ENCODE measurements at places on chromosomes 4 and X.

DNA sequence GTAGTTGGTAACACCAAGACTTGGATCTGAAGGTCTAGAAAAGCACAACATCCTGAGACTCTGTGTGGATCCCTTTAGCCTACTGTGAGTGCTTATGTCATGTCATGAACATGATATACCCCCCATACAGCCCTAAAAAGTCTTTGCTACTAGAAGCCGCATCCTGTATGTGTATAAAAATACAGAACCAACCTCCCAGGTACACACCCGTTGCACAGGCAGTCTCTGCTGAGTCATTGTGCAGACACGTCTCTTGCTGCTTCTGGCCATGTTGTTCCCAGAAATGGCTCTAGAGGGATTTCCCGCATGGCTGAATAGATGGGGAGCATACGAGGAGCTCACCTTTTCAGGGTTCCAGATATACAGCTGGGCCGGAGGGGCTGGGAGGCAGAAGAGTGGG, 93.3 kb downstream of the MAMLD1 start:
- DNase-seq, result no peak

GRCh38 chrX:37405956-37406355, 56.8 kb downstream of the PRRG1 start:
- no peak for DNase-seq

DNA sequence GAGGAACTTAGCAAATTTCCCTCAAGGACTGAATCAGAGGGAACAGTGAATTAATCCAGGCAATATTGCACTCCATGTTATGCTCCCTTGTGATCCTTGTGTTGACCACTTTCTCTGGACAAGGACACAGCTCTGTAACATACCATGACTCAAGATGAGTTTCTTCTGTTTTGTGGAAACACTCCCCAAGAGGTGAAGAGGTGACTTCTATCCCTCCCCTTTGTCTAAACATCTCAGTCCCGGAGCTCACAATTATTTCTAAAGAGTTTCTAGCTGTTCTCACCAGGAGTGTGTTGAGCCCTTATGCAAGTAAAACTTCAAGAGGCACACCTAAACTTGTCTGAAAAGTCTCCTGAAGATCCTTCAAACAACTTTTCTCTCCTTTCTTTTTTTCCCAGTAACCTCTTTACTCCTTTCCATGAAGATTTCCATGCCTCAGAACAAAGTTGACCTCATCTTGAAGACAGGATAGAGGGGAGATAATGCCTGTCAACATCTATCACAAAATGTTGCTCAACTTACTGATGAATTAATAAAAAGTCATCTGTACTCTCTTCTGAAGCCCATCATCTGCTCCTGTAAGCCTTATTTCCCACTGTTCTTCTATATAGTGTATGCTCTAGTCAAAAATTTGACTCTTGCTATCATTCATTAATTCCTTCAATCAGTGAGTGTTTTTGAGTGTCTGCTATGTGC, 429.1 kb downstream of the SPRY1 start:
- DNase-seq, result no peak

- no peak for DNase-seq
Measured at GRCh38 chr4:67401902-67402301, 143.4 kb downstream of the CENPC start.

DNA sequence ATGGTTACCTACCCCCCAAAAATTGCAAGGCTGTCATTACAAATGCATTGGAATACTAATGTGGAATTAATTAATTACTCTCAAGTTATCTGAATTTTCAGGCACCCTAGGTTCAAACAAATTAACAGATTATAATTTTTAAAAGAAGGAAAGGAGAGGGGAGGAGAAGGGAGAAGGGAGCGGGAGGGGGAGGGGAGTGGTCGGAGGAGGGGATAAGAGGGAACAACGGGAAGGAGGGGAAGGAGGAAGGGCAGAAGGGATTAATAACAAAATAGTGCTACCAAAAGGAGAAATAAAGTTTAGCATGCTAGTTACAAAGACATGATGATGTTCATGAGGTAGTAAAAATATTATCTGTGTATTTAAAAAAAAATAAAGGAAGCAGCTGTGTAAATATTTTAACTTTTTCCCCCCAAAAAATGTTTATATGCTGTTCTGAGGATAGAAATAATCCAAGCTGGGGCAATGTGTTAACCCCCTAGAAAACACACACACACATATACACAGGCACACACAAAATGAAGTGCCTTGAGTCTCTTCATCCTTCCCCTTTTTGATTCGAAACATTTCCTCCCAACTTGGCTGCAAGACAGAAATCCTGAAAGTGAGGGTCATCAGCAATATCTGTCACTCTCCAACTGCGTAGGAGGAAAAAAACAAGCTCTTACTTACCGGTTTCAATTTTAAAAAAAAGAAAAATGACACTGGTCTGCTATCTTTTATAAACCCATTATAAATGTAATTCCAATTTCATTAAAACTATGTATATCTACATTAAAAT, 58.8 kb downstream of the PPP3CA start:
- no peak for DNase-seq

DNA sequence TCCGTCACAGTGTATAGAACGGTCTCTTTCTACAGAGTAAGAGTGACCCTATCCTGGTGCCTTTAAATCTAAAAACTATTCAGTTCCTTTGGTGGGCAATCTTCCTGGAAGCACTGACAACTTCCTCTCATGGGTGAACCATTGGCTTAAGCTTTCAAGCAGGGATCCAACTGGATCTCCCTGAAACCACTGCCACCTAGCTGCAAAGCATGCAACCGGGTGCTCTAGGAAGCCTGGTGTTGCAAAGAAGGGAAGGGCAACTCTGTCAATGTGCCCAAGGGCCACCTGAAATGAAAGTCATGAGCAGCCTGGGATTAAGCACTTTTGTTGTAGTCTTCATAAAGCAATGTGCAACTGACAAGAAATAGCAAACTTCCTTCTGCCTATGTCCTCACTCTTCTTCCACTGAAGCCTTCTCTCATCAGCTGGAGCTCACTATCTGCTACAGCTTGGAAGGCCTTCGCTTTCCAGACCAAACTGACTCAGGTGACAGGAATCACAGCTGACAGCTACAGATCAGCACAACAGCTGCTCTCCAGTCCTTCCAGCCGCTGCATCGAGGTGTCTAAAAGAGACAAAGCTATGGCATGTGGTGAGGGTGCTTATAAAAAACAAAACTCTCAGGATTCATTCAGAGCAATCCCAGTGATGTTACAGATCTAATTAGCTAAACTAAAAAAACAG, 46.1 kb downstream of the SETD7 start:
- DNase-seq, result peak; percentile 17

- DNase-seq, result no peak
Measured at GRCh38 chrX:9847071-9847470, 60.8 kb downstream of the SHROOM2 start.

- DNase-seq, result no peak
Measured at GRCh38 chrX:26470941-26471340, 255.0 kb downstream of the MAGEB5 start.

- no peak for DNase-seq
Measured at GRCh38 chr4:13892739-13893105, 265.2 kb upstream of the BOD1L1 start.

DNA sequence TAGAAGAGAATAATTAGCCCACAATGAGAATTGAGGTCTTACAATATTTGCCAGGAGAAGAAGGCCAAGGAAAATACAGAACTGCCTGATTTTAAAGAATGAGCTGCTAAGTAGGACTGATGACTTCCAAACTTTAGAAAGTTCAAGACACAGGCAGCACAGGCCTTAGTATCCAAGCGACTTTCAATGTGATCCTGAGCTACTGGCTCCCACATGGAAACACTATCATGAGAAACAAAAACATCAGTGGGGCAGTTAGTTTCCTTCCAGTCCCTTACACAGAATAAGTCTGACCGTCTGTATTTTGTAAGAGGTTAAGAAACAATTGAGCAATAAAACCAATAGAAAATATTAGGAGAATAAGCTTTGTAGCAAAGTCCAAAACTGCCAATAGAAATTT, 251.4 kb downstream of the COL25A1 start:
- DNase-seq, result no peak

DNA sequence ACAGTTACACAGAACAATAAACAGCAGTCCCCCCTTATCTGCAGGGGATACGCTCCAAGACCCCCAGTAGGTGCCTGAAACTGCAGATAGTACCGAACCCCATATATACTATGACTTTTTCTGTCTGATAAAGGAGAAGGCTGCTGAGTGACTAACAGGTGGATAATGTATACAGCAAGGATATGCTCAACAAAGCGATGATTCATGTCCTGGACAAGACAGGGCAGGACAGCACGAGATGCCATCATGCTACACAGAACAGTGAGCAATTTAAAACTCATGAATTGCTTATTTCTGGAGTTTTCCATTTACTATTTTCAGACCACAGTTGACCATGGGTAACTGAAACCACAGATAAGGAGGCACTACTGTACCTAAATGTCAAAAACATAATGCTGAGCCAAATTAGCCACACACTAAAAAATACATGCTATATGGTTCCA, 76.1 kb downstream of the MANBA start:
- DNase-seq, result no peak

DNA sequence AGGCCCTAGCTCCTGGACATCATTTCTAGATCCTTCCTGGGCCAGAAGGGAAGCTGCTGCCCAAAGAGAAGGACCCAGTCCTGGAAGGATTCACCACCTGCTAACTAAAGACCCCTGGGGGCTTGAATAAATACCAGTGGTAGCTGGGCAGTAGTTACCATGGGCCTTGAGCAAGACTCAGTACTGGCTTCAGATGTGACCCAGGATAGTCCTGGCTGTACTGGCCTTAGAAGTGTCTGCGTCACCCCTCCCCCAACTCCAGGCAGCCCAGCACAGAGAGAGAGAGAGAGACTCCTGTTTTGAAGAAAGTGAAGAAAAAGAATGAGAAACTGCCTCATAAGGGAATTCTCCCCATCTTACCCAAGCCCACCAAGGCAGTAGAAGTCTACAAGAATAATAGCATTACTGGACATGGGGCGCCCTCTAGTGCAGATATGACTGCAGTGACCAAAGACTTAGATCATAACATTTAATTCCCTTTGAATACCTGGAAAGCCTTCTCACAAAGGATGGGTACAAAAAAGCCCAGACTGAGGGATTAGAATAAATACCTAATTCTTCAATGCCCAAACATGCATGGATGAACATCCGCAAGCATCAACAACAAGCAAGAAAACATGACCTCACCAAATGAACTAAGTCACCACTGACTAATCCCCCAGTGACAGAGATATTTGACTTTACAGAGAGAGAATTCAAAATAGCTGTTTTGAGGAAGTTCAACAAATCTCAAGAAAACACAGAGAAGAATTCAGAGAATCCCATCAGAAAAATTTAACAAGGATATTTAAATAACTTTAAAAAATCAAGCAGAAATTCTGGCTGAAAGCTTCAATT, 171.8 kb downstream of the HNRNPD start:
- no peak for DNase-seq

- peak; percentile 22 for DNase-seq
Measured at GRCh38 chrX:71532078-71532752, 689 bp upstream of the OGT start.

- no peak for DNase-seq
Measured at GRCh38 chrX:19931146-19931545, 43.7 kb upstream of the SH3KBP1 start.

DNA sequence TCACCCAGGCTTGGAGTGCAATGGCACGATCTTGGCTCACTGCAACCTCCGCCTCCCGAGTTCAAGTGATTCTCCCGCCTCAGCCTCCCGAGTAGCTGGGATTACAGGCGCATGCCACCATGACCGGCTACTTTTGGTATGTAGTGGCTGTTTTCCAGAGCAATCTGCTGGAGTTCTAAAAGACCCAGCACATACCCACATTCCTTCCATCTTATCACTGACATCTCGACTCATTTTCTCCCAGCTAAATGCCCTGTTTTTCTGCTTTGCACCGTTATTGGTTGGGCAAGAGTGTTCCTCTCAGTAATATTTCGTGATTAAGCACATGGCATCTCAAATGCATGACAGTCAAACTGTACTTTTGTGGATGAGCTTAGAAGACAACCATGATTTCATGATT, 53.7 kb downstream of the PRKX start:
- DNase-seq, result no peak

DNA sequence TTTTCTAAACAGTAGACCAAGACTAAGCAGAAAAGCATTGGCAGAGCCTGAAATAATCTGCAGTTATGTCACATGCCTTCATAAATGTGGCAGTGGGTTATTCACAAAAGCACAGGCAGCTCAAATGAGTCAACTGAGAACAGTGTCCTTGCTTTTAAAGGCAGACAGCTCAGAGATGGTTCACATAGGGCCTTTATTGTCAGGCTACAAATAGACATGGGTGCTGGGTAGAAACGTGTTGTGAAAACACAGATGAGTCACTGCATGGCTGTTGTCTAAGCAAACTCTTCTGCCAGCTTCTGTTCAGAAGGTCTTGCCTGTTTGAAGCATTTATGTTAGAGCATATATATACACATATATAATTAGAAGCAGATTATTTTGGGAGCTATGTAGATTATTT, 118.0 kb downstream of the SLC4A4 start:
- DNase-seq, result no peak

DNA sequence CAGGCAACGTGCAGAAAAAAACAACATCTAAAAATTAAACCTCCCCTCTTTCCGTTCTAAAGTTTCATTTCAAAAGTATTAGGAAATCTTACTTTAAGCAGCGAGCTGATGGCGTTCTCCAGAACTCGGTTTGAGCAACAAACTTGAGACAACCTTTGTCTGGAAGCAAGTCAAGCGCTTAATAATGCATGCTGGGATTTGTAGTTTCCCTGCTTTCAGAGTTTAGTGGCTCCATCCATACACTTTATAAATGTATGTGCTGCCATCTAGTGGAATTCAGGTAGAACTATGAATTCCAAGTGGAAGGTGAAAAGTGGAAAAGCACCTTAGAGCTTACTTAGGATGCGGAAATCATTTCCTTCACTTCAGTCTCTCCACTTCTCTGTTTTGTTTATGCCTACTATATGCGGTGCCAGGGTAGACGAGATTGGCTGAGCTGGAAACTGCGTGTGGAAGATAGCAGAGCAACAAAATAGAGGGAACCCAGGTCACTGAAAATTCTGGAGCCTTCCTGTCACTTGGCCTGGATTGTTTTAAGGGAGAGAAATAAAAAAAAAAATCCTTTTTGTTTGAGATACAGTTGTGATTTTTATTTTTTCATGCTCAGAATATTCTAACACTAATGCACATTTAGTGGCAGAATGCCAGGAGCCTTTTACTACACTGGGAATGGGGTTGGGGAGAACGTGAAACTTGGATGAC, at the start of gene BDH2:
Gene BDH2, minus strand, starts transcription at position 144 of the 702 bp plus-strand sequence. CDS start 3,580 bp downstream, outside the sequence.
- peak; percentile 39 for DNase-seq

GRCh38 chr4:145829629-145830395, 108.8 kb downstream of the ZNF827 start:
- no peak for DNase-seq

DNA sequence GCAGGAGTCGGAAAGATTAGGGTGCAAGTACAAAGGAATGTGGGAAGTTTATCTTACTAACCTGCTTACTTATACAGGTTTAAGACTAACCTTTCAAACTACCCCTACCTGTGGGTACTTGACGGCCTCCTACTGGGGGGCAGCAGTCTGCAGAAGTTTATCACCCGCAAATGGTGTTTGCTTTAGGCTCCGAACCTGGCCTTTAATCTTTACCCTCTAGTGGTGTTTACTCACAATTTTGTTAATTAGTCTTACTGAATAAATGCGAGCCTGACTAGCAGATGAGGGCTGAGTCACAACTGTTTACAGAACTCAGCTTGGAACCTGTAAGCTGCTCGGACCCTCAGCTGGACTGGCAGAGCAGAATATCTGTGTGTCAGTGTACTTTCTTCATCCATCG, 204.2 kb upstream of the GPRIN3 start:
- DNase-seq, result no peak

GRCh38 chrX:51874123-51874522, 19.3 kb upstream of the MAGED1 start:
- no peak for DNase-seq

All from left colon (tissue), 2 donors.